Naive thymus-derived CD8-positive, alpha-beta T cell (primary cell): ENCODE measurements at places on chromosomes 7 and 10. TPM values are rescaled to one million over a fixed set of nuclear protein-coding genes. Genes with fewer than 3 reads are reported as not detected.
A peak's percentile ranks its signal among the peaks of the same experiment; 100 is the strongest.

Gene SLK
- polyA plus RNA-seq = 12.7 TPM

DNA sequence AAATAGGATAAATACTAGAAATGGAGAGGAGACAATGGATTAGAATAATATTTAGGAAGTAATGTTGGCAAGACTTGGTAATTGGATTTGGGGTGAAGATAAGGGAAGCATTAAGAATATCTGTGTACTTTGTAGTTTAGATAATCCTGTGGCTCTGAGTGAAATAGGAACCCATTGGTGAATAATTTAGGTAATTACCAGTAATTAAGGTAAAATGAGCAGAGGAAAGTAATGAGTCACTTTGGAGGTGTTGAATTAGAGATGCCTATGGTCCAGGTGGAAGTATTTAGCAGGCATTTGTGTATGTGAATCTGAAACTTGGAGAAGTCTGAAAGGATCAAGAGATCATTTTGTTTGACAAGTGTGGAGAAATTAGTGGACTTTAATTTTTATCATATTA is 5.7 kb downstream of the C1GALT1 start:
- H3K27me3 ChIP-seq = no peaks in the 10 kb centered on the region
- no peak overlapping the region for H3K4me3 ChIP-seq
- H3K36me3 ChIP-seq = peaks cover 21% of the 10 kb centered on the region
- H3K4me1 ChIP-seq = peaks cover 15% of the 10 kb centered on the region
- H3K27ac ChIP-seq = no peak overlapping the region

Gene SKIDA1
- polyA plus RNA-seq = not detected

Gene HERC4
- polyA plus RNA-seq = 18.1 TPM

- H3K4me1 ChIP-seq = peaks cover 44% of the 10 kb centered on the region
- no peaks in the 10 kb centered on the region for H3K27me3 ChIP-seq
- no peak for DNase-seq
- H3K36me3 ChIP-seq = no peaks in the 10 kb centered on the region
Measured at GRCh38 chr7:55441774-55442522, 76.8 kb downstream of the LANCL2 start.

DNA sequence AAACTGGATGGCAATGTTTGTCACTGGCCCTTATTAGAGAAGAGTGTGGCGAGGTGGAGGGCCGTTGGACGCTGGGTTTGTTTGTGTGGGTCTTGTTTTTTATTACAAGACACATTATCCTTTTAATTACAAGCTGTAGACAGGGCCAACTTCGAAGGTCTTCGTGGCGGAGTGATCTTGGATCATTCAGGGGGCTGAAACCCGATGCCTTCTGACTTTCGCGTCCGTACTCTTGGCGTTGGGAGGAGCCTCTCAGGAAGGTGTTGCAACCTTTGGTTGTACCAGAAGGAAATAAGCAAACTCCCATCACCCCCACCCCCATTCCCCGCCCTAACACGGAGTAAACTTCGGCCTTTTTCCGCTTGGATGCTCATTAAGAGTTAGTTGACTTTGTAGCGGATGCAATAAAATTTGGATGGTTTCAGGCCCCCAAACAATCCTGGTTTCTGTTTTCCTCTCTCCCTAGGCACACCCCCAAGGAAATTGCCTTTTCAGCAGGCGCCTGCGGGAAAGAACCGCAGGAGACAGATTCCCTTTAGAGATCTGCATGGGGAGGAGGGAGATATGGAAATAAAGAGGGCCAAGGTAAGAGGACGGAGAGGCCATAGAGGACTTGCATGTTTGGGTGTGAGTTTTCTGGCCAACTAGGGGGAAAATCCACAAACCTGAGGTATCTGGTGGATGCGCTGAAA is 294.5 kb upstream of the NFE2L3 start:
- H3K4me1 ChIP-seq = peaks cover 19% of the 10 kb centered on the region
- peaks cover 2% of the 10 kb centered on the region for H3K36me3 ChIP-seq
- DNase-seq = no peak
- peaks cover 27% of the 10 kb centered on the region for H3K27me3 ChIP-seq

DNA sequence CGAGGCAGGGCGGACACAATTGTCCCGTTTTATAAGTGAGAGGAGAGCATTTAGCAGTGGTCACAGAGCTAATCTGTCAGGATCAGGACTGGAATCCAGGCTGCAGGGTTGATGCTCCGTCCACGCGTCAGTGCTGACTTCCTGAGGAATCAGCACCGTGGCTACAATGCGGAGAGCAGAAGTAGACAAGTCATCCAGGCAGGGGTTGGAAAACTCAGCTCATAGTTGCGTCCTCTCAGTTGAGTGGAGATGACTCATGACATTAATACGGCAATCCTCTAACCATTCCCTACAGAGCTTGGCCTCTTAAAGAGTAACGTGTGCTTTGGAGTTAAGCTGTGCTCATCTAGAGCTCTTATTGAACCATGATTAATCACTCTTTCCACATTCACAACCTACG is 17.1 kb upstream of the HTR5A start:
- H3K27me3 ChIP-seq = peaks cover 11% of the 10 kb centered on the region
- no peaks in the 10 kb centered on the region for H3K4me1 ChIP-seq
- H3K4me3 ChIP-seq = no peak overlapping the region
- H3K36me3 ChIP-seq = no peaks in the 10 kb centered on the region

- no peak overlapping the region for H3K27ac ChIP-seq
- H3K27me3 ChIP-seq = no peaks in the 10 kb centered on the region
- no peaks in the 10 kb centered on the region for H3K36me3 ChIP-seq
Measured at GRCh38 chr7:125253452-125254190, 324.0 kb upstream of the POT1 start.

- H3K36me3 ChIP-seq = peaks cover 30% of the 10 kb centered on the region
- no peaks in the 10 kb centered on the region for H3K4me1 ChIP-seq
- DNase-seq = no peak
- H3K27ac ChIP-seq = no peak overlapping the region
- H3K4me3 ChIP-seq = no peak overlapping the region
- no peaks in the 10 kb centered on the region for H3K27me3 ChIP-seq
Measured at GRCh38 chr7:38775506-38776175, 133.3 kb downstream of the VPS41 start.

DNA sequence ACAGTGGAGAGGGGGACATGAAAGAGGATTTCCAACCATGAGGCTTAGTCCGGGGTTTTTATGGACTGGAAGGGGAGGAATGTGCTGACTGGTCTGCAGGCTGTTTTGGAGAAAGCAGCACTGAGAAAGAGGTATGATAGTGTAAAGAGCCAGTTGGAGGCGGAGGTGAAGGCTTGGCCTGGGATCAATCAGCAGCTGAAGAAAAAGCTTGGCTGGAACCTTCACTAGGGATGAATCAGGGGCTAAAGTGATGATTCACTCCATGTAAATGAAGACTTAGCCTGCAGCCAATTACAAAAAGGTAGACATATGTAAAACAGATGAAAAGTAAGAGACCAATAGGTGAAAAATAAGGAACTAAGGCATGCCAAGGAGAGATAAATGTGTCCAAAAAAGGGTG is 1382.6 kb downstream of the GATA3 start:
- no peaks in the 10 kb centered on the region for H3K4me1 ChIP-seq
- no peak overlapping the region for H3K27ac ChIP-seq
- H3K27me3 ChIP-seq = no peaks in the 10 kb centered on the region
- H3K36me3 ChIP-seq = peaks cover 3% of the 10 kb centered on the region
- H3K4me3 ChIP-seq = no peak overlapping the region

DNA sequence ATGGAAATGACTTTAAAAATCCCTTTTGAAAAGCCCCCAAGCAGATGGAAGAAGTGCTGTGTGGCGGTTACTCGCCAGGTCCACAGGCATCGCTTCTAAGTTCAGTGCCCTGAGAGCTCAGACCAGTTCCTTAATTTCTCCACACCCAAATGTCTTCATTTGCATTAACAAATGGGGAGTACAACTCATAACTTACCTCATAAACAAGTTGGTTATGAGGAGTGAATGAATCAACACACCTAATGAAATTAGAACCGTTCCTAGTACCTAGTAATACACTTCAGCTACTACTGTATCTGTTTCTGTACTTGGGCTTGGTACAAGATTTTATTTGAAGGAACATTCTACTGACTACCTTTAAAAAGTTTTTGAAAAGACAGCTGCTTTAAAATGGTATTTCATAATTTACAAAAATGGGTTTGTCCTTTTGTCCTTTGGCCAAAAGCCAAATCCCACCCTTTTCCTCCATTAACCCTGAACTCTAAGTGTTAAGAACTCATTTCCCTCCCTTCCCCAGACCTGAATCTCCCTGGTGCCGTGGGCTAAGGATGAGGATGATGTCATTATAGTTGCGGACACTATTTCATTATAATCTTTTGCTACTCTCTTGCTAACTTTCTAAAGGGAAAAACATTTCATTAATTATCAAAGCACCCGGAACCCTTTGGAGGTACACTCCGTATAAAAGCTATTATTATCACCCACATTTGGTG is 221.5 kb upstream of the CELF2 start:
- no peak for DNase-seq
- H3K27me3 ChIP-seq = peaks cover 24% of the 10 kb centered on the region
- H3K4me3 ChIP-seq = no peak overlapping the region
- H3K36me3 ChIP-seq = no peaks in the 10 kb centered on the region
- H3K4me1 ChIP-seq = no peaks in the 10 kb centered on the region

GRCh38 chr7:65798111-65799075 is 74.5 kb upstream of the VKORC1L1 start:
- H3K4me3 ChIP-seq = no peak overlapping the region
- H3K27ac ChIP-seq = no peak overlapping the region
- DNase-seq = no peak
- H3K27me3 ChIP-seq = no peaks in the 10 kb centered on the region
- peaks cover 4% of the 10 kb centered on the region for H3K36me3 ChIP-seq
- peaks cover 3% of the 10 kb centered on the region for H3K4me1 ChIP-seq

Gene CDNF
- 2.2 TPM for polyA plus RNA-seq

Gene UCMA
- polyA plus RNA-seq = not detected

- peaks cover 5% of the 10 kb centered on the region for H3K4me1 ChIP-seq
- DNase-seq = no peak
- no peaks in the 10 kb centered on the region for H3K27me3 ChIP-seq
- H3K4me3 ChIP-seq = no peak overlapping the region
- no peak overlapping the region for H3K27ac ChIP-seq
- no peaks in the 10 kb centered on the region for H3K36me3 ChIP-seq
Measured at GRCh38 chr7:103127006-103127405, 21.9 kb downstream of the NAPEPLD start.

GRCh38 chr7:91660734-91661356 is 219.7 kb downstream of the MTERF1 start:
- H3K4me1 ChIP-seq = no peaks in the 10 kb centered on the region
- no peak overlapping the region for H3K4me3 ChIP-seq
- no peaks in the 10 kb centered on the region for H3K36me3 ChIP-seq
- H3K27me3 ChIP-seq = no peaks in the 10 kb centered on the region
- no peak overlapping the region for H3K27ac ChIP-seq

Gene RSPH10B2
- polyA plus RNA-seq = not detected

DNA sequence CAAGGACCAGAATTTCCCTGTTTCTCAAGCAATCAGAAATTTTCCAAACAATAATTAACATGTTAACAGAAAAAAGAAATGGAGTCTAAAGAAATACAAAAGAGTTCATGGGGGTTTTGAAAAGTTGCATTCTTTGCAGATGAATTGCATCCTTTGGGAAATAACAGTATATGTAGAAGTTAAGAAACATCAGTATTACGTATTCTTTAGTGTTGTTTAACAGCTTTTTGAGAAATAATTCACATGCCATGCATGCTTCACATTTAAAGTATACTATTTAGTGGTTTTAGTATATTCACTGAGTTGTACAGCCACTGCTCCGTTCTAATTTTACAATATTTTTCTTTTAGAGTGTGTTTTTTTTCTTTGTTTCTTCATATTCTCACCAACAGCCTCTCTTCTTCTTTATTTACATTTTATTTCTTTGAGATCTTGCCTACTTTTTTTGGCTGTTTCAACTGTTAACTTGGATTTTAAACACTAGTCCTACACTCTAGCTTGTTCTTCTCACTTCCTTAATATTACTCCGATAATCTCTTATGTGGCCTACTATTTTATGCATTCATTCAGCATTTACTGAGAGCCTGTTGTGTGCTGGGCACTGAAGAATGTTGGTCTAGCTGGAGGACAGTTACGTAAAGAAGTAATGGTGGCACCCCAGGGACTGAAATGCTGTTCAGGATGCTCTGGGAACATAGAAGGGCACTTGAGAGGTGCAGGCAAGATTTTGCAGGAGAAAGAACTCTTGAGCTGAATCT is 330.1 kb downstream of the EXOC4 start:
- no peaks in the 10 kb centered on the region for H3K27me3 ChIP-seq
- H3K4me1 ChIP-seq = no peaks in the 10 kb centered on the region
- H3K27ac ChIP-seq = no peak overlapping the region

DNA sequence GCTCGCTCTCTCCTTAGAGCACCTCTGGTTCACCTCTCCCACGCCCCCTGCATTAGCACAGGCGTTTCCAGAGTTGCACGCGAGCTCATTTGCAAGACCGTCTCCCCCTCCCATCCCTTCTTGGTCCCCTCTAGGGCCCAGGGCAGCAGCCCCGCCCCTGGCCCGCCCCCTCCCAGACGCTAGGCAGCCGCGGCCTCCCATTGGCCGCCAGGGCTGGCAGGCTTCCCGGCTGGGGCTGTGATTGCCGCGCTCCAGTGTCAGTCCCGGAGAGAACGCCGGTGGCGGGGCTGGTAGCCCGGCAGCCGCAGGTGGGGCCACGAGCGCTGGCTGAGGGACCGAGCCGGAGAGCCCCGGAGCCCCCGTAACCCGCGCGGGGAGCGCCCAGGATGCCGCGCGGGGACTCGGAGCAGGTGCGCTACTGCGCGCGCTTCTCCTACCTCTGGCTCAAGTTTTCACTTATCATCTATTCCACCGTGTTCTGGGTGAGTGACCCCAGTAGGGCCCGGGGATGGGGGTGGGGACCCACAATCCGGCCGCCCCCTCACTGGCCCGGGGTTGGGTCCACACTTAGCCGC is at the start of gene TSPAN15:
Gene TSPAN15, plus strand, starts transcription at position 257 of the 575 bp plus-strand sequence. Its CDS starts 130 bp downstream, at position 387.
- H3K27ac ChIP-seq = no peak within 1 kb of the TSS
- H3K36me3 ChIP-seq = no peaks in the 10 kb centered on the region
- peak; percentile 69 for DNase-seq
- H3K4me3 ChIP-seq = peak within 1 kb of the TSS; percentile 95
- peaks cover 17% of the 10 kb centered on the region for H3K4me1 ChIP-seq

GRCh38 chr10:74081192-74081803 is 69.3 kb downstream of the AP3M1 start:
- no peaks in the 10 kb centered on the region for H3K27me3 ChIP-seq
- DNase-seq = peak; percentile 27
- peaks cover 12% of the 10 kb centered on the region for H3K4me1 ChIP-seq

GRCh38 chr7:71517940-71518699 is 386.2 kb downstream of the GALNT17 start:
- no peak overlapping the region for H3K4me3 ChIP-seq
- no peak for DNase-seq
- H3K27ac ChIP-seq = no peak overlapping the region
- no peaks in the 10 kb centered on the region for H3K27me3 ChIP-seq

Gene PALD1
- polyA plus RNA-seq = not detected

Gene TMEM196
- polyA plus RNA-seq = not detected

Gene STEAP1
- not detected for polyA plus RNA-seq
